NCI-H510A treated with DMSO at 0.1 percent for 48 hours (cell line): ENCODE measurements at places on chromosomes 6 and 20.

DNA sequence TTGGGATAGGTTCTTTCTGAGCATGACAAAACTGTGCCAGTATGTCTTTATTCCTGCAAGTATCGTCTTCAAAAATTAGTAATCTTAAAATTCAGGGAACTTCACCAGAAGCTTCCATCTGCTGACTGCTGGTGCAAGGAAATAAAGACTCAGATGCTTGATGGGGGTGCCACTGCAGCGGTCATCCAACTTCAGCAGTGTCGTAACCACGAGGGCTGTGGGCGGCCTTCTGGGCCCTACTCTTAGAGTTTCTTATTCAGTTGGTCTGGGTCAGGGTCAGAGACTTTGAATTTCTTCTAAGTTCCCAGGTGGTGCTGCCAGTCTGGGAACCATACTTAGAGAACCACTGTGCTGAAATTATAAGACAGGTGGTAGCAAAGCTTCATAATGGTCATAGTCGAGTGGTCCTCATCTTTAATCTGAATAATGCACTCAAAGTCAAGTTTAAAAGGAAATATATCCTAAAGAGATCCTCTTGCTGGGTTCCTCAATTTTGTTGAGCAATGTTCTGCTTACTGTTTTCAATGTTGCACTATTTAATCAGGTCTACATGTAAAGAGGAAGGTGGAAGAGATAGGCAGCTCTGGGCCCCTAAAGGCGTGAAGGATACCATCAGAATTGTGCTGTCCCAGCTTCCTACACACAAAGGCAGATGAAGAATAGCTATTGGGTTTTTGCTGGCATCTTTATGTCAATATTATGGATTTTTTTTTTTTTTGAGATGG lies 165.4 kb upstream of the GMDS start:
- no peak for DNase-seq

DNA sequence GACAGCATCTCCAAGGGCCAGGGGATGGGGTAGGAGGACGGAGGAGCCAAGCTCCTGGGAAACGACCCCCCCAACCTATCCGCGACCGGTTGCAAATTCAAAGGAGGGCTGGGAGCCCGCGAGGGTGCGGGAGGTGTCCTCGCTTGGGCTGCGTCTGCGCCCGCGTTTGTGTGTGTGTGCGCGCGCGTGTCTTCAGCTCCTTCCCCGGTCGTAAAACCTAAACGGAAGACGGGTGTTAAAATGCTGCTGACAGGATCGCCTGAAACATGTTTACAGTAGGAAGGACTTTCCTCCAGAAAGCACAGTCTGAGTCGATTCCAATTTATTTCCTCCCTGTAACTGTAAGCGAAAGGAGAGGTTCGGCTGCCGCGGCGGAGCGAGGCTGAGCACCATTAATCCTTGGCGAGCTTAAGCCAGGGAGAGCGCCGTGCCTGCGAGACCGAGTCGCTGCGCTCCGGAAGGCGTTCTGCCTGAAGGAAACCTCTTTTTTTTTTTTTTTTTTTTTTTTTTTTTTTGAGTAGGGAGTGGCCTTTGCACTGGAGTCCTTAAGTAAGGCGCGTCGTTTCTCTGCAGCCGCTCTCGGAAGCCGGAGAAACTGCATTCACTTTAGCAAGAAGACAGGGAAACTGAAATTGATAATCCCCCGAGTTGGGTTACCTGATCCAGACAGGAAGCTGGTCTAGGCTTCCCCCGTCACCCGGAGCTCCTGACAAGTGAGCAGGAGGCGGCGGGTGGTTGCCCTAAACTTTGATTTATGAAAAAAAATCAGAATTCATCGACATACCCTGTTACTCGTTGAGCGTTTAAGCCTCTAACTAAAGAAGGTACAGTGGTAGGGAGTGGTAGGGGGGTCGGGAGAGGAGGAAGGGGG lies 4.8 kb upstream of the SOX4 start:
- peak; percentile 78 for DNase-seq

DNA sequence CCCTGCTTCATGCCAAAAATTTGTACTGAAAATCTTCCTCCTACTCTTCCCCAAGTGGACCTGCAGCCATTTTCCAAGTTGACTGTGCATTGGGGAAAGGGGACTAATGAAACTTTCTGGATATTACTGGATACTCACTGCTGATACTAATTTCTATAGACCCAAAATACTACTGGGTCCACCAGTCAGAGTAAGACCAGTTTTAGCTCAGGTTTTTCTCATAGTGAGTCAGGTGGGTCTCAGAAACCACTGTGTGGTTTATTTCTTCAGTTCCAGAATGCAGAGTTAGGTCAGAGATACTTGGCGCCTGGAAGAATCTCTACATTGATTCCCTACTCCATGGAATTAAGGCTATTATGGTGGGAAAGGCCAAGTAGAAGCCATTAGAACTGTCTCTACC lies 274.8 kb upstream of the SYNCRIP start:
- DNase-seq = no peak

DNA sequence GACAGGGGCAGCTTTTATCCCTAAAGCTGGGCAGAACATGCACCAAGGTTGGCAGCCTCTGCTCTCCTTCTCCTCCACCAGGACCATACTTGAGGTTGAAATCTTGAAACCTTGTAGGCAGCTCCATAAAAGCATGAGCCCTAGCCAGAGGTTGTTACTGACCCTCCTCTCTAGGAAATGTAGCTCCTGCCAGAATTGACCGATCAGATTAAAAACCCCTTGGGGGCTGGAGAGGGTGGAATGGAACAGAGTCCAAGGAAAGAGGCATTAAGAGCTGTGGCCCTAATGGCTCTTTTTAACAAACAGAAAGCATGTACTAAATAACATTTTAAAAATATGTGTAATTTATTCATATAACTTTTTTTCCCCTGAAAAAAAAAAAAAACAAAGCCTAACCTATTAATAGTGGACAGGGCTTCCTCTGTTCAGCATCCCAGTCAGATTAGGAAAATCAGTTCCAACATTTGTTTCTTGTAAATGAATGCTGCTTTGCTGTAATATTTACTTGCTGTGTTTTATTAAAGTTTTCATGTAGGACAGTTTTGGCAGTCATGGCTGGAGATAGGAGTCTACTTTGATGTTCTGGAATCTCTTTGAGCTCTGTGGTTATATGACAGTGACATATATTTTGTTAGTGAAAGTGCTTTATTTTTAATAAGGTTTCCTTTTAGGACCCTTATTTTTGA lies 41.3 kb downstream of the MTHFD1L start:
- no peak for DNase-seq

GRCh38 chr6:33812669-33813068 lies 8.9 kb upstream of the MLN start:
- DNase-seq = peak; percentile 75

DNA sequence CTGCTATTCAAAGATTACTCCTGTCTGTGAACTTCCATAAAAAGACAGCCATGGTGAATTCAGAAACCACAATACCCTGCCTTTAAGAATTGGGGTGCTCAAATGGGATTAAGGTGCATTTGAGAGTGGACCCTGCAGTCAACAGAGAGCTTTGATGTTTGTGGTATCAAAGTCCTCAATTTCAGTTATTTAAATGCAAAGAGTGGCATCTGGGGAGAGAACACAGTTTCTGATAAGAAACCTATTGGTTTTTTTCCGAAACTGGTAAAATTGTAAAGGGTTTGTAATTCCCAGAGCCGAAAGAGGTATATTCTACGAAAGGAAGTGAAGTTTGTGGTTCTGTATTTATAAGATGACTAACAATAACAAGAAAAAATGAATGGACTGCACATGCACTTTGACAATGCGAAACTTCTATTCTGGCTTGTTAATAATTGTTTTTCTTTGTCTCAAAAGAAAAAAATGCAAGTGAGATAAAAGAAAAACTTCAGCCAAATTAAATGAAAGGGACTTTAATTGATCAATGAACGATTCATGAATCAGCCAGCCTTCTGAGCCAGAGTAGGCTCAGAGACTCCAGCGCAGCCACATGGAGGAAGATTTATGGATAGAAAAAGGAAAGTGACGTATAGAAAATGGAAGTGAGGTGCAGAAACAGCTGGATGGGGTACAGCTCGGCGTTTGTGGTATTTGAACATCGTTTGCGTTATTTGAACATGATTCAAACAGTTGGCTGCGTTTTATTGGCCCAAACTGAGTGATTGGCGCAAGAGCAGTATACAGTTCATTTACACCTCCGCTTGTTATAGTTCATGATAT lies 70.5 kb upstream of the DUSP22 start:
- no peak for DNase-seq

- peak; percentile 57 for DNase-seq
Measured at GRCh38 chr20:31661625-31662371, 24.1 kb downstream of the COX4I2 start.

GRCh38 chr6:149024361-149024760 lies 277.5 kb downstream of the UST start:
- no peak for DNase-seq

DNA sequence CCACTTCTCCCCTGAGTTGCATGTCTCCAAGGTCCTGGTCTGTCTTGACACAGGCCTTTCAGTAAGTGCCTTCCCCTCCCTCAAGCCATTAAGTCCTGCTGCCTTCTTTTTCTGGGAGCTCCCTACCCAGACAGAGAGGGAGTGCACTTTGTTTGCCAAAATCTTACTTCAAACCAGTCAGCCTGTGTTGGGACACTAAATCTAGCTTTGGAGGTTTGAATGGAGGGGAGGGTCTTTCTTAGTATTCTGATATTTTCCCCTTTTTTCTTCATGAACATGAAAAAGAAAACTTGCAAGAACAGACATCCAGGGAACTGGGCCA lies 170.7 kb upstream of the PMEPA1 start:
- no peak for DNase-seq

DNA sequence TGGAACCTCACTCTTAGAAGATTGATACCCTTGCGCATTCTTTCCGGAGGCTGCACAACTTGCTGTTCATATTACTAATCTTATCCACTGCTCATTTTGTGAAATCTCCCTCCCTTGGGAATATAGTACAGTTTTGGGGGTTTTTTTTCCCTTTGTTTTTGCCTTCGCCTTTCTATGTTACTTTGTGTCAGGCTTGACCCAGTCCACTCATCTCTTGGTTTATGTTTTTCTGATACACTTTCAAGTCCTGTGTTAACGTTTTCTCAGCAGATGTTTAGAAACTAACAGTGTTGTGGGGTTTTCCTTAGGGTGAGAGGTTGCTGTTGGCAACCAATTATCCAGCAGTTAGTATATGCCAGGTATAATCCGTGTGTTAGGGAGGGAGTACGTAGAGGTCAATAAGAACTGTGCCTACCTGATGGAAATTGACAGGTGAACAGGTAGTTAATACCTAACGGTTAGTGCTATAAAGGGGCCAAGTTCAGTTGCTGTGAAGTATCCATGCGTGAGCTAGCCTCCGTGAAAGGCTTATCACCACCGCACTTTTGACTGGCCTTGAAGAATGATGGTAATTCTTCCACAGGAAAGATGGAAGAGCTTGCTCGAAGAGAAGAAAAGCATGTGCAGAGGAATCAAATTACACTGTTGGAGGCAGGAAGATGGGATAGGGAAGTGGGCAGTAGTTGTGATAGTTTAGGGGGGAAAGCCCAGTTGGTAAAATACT lies 1.4 kb downstream of the NFYA start:
- DNase-seq = peak; percentile 55

DNA sequence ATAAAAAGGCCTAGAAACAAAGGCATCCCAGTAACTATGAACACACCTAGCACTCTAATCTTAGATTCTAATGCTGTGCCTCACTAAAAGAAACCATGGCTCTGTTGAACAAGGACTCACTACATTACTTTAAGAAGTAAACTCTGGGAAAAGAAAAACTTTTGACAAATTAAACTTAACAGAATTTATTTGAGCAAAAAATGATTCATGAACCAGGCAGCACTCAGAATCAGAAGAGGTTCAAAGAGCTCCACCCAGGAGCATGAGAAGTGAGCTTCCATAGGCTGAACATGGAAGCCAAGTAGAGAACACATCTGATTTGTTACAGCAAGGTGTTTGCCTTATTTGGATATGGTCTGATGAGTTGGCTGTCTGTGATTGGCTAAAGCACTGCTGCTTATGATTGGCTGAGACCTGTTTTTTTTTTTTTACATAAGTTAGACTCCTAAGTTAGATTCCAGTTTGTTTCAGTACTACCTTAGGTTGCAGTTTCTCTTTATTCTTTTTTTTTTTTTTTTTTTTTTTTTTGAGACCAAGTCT lies 343.6 kb upstream of the SASH1 start:
- no peak for DNase-seq

- no peak for DNase-seq
Measured at GRCh38 chr20:22001886-22002285, 296.4 kb downstream of the PAX1 start.

DNA sequence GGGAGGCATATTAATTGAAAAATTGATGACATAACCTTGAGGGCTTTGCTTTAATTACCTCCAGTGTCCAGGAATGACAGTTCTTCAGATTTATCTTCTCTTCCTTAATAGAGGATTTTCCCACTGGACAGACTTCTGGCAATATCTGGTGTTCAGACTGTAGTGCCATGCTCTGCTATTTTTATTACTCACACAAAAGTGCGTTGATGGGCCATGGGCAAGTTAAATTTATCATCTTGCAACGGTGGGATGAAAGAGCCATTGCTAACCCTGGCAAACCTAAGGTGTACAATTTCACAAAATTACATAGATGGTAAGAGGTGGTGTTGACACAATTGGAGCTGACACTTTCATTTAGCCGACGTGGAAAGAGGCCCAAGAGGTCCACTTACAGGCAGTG lies 253.7 kb upstream of the PLCB4 start:
- peak; percentile 40 for DNase-seq

DNA sequence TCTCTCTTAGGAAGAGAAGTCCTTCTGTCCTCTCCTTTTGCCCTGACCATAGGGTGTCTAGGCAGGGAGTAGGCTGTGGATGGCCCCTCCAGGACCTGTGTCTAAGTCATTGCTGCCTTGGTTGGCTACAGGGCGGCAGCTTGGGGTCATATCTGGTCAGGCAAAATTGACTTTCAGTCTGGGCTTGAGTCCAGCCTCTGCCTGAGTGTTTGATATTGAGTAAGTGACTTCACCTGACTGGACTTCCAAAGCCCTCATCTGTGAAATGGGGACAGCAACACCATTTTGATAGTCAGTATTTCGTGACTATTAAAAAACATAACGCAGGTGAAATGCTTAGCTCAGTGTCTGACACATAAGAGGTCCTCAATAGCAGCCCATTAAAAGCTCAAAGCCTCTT lies 4.6 kb downstream of the TGM3 start:
- no peak for DNase-seq

- peak; percentile 42 for DNase-seq
Measured at GRCh38 chr6:36677059-36677749, 1.3 kb upstream of the CDKN1A start.

- DNase-seq = no peak
Measured at GRCh38 chr6:113068570-113068969, 721.4 kb downstream of the RFPL4B start.

DNA sequence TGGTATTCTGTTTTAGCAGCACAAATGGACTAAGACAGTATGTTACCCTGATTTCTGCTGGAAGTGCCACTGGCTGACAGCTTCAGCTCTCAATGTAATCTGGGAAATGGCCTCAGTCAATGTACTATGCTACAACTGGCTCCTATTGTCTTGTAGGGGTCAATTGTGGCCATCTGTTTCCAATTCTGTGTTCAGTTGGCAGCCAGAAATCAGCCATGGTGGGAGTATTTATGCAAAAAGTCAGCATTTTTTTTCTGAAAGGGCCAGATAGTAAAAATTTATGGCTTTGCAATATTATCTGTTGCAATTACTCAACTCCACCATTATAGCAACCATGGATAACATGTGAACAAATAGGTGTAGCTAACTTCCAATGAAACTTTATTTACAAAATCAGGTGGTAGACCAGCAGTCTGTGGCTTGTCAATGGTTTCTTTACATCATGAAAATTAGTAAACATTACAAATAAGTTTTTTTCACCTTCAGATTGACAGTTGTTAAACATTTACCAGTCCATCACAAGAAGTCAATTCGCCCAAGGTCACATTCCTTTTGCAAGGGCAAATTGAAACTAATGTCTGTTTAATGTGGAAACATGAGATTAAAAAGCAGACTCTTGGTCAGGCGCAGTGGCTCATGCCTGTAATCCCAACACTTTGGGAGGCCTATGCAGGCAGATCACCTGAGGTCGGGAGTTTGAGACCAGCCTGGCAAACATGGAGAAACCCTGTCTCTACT lies 58.3 kb upstream of the TSHZ2 start:
- no peak for DNase-seq
